ENCODE measurements at places on chromosomes 4 and X. TPM values are rescaled to one million over a fixed set of nuclear protein-coding genes. Genes with fewer than 3 reads are reported as not detected.

NPY5R gene
- total RNA-seq, result not detected

DNA sequence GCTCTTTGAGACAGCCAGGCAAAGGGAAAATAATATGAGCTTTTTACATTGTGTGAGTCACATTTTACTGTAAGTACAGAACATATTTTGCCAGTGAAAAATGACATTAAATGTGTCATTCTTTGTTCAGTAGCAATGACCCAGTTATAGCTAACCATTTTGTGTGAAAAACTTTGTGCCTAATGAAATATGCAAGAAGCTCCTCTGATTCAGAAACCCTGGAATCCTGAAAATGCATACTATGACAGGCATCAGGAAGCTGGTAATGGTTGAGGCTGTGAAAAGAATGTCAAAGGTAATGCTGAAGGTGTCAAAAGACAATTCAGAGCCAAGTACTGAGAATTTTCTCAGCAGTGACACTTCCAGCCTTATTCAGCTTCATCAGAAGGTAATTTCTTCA is 549.5 kb upstream of the SMIM31 start:
- H3K27me3 ChIP-seq, result no peaks in the 10 kb centered on the region
- H3K27ac ChIP-seq, result no peak overlapping the region
- H3K36me3 ChIP-seq, result no peaks in the 10 kb centered on the region
- no peaks in the 10 kb centered on the region for H3K4me1 ChIP-seq
- no peak for DNase-seq

SCRG1 gene
- total RNA-seq, result 0.27 TPM

DNA sequence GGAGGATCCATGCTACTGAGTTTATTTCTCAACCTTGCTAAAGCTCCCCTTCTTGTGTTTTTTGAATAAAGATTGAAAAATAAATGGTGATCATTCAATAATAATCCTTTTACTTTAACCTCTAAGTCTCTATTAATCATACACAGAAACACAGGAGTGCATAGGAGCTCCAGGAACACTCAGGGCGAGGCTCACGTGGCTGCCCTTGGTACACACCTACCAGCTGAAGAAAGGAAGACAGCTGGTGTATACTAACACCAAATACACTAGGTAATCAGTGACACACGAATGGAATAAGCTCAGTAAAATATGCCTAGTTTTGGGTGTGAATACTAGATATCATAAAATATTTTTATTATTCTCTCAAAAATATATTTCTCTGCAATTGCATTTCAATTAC is 26.2 kb downstream of the CCDC149 start:
- no peak for DNase-seq
- no peaks in the 10 kb centered on the region for H3K27me3 ChIP-seq
- no peak overlapping the region for H3K4me3 ChIP-seq

DNA sequence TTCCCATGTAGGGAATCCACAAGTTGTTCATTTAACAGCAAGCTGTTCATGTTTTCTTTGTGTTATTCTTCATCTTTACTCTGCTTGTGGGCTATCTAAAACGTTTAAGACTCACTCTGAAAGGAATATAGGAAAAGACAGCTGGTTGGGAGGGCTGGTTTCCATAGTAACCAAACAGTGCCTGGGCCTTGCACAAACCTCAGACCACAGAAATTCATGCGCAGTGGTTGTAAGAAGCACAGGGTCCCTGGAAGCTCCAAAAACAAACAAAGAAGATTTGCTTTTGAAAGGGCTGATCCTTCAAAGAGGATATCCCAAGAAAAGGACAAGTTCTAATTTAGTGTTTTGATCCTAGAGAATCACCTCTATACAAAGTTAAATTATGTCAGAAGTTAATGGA is 7.8 kb downstream of the SERTM2 start:
- no peak overlapping the region for H3K4me3 ChIP-seq
- no peaks in the 10 kb centered on the region for H3K4me1 ChIP-seq
- no peaks in the 10 kb centered on the region for H3K36me3 ChIP-seq
- H3K27me3 ChIP-seq, result no peaks in the 10 kb centered on the region
- DNase-seq, result no peak
- no peak overlapping the region for H3K27ac ChIP-seq

DNA sequence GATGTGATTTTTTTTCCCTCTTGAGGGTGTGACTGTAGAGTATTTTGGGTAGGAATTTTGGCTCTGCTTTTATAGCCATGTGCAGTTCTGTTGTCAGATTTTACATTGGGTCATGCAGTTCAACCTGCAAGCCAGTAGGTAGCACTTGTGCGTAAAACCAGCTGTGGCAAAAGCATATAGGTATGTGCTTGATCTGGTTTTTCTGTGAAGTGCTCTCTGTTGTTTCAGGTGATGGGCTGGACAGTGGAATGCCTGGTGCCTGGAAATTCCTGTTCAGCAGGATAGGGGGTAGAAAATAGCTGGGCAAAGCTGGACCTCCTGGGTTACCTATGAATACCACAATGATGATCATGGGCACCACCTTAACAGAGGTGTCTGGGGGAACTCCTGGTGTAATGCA is 584.2 kb upstream of the PCDH10 start:
- H3K36me3 ChIP-seq, result no peaks in the 10 kb centered on the region
- no peaks in the 10 kb centered on the region for H3K4me1 ChIP-seq
- H3K27ac ChIP-seq, result no peak overlapping the region
- DNase-seq, result no peak

DNA sequence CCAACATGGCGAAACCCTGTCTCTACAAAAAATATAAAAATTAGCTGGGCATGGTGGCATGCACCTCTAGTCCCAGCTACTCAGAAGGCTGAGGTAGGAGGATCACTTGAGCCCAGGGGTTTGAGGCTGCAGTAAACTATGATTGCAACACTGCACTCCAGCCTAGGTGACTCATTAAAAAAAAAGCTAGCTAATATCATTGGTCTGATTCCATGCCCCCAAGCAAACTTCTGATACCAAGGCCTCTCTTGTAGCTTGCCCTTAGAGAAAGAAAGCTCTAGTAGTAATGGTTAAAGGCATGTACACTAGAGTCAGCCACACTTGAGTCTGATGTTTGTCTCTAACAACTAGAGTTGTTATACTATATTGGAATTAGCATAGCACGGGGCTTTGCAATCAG is 32.6 kb upstream of the PHF8 start:
- no peak overlapping the region for H3K27ac ChIP-seq
- H3K27me3 ChIP-seq, result no peaks in the 10 kb centered on the region
- H3K36me3 ChIP-seq, result no peaks in the 10 kb centered on the region

Measured in thyroid gland (tissue), 4 donors.